ENCODE measurements at places on chromosomes 2 and 18.

DNA sequence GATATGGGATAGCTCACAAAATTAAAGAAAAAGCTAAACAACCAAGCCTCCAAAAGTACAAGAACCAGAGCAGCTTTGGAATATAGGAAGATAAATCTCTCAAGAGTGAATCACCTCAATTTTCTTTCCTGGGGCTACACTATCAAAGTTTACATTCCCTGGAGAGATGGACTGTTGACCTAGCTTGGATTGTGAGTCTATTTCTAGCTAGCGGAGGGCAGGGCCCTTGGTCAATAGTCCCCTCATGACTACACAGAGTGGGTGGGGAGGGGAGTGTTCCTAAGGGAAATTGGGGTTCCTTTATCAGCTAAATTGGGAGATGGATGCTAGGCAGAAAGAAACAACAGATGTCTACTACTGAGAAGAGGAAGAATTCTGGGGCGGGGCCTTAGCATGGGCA lies 29.9 kb upstream of the EIF2AK3 start:
- DNase-seq = no peak

GRCh38 chr2:191572319-191572718 lies 105.6 kb upstream of the NABP1 start:
- DNase-seq = no peak

DNA sequence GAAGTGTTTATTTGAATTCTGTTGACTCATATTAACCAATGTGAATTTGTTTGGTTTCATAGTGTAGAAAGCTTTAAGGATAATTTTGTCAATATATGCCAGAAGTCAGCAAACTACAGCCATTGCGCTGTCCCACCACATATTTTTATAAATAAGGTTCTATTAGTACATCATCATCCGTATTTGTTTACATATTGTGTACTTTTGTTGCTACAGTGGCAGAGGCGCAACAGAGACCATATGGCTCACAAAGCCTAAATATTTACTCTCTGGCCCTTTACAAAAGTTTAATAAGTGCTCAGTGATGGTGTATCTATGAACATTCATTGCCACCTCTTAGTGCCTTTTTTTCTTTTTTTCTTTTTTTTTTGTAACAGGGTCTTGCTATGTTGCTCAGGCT lies 6.4 kb downstream of the ERLEC1 start:
- DNase-seq = no peak

DNA sequence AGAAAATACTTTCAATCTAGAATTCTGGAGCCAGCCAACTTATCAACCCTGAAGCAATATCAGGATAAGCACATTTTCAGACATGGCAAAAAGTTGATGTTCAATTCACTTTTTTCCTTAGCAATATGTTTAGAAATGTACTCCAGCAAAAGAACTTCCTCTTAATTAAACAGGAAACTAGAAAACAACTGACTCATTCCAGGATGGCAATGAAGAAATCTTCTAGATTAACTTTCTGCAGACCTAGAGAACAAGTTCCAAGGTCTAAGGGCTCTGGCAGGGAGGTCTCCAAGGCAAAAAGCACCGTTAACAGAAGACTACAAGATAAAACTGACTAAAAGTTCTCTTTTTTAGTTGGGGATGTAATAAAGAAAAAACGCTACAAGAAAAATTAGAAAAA lies 69.2 kb upstream of the VWC2L start:
- DNase-seq = no peak

DNA sequence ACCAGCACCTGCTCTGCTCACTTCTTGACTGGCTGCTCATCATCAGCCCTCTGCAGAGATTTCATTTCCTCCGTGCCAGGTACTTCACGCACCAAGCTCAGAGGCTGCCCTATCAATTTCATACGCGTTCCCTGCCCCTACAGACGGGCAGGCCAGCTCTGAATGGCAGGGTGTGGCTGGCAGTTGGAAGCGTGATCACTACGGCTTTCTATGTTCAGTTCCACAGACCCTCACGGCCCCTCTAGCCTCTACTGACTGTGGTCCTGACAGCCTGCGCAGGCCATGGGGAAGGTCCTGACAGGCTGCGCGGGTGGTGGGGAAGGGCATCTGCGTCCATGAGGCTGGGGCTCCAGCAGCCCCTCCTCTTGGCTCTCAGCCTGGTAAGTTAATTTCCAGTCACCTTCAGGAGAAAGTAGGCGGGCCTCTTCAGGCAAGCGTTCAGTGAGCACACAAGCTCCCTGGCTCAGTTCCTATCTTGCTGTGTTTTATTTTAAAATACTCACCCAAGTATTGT lies 154.8 kb downstream of the ZNF236 start:
- no peak for DNase-seq

- DNase-seq = no peak
These were observed 265.4 kb upstream of the SPOPL start for GRCh38 chr2:138236142-138236541.

- DNase-seq = no peak
These were observed 58.4 kb upstream of the REL start for GRCh38 chr2:60822987-60823386.

- DNase-seq = no peak
These were observed 29.6 kb downstream of the THAP4 start for GRCh38 chr2:241607162-241607885.

DNA sequence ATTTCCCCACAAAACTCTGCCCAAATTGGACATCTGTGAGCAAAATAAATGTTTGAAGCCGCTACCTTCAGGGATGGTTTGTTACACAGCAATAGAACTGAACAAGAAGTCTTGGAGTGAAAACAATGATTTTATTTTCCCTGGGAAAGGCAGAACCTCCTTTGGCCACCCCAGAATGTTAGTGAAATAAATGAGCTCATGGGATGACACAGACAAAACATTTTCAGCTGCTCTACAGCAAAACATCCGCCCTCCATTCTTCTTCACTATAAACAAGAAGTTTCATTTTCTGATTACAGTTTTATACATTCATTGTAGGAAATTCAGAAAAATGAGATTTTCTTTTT lies 4.3 kb upstream of the EFHD1 start:
- no peak for DNase-seq

DNA sequence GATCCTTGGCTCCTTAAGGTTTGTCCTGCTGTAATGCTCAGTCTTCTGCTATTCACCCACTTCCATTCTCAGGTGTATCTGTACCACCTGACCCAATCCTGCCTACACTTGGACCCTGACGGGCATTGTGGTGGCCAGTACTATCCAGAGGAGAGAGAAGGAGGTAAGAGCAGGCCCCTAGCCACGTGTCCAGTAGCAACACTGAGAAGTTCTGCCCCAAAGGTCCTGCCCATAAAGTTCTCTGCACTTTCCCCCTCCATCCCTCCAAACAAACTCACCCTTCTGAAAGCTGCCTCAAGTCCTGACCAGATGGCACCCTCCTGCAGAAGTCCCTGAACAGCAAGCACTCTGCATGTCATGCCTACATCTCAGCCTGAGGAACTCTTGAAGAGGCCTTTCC lies 18.3 kb downstream of the TTC32 start:
- no peak for DNase-seq

DNA sequence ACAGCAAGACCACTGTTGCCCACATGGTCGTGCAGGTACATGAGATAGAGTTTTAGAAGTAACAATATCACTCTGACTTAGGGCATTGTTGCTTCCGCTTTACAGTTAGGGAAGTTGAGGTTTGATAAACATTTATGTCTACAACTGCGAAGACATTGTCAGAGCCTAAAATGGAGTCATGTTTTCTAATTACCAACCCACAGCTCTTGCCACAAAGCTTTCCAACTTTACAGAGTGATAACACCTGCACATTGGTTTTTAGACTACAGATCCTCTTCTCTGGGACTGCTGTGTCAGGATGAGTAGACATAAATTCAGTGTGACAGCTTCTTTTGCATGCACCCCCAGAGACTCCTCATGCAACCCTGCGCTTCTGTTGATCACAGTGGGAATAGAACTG lies 119.0 kb downstream of the FEZ2 start:
- no peak for DNase-seq

GRCh38 chr2:32591669-32592463 lies 36.0 kb upstream of the TTC27 start:
- no peak for DNase-seq

DNA sequence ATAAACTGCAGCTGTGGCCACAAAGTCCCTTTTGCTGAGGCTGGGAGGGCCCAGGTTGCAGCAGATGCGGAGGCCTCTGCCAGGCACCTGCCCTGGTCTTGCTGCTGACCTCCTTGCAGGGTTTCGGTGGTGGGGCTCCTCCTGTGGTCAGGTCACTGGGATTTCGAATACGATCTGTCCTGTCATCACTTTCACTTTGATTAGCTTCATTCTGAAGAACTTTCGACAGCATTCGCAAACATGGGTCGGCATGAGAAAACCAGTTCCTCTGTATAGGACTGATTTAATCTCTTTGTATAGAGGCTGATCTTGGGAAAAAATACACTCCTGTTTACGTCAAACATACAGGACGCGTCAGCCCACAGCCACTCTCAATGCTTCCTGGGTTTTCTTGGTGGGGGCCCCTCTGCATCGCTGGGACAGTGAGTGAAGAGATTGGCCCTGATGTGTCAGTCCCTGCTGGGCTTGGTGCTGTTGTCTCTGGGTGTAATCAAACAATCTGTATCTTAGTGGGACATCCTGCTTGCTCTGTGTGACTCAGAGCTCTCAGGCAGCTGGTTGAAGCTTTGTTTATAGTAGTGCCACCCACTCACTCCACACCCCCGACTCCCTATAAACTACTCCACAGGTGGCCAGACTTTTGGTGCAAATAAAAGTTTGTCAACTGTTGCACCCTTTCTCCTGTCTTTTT lies 209.4 kb upstream of the CXCR4 start:
- peak; percentile 86 for DNase-seq

DNA sequence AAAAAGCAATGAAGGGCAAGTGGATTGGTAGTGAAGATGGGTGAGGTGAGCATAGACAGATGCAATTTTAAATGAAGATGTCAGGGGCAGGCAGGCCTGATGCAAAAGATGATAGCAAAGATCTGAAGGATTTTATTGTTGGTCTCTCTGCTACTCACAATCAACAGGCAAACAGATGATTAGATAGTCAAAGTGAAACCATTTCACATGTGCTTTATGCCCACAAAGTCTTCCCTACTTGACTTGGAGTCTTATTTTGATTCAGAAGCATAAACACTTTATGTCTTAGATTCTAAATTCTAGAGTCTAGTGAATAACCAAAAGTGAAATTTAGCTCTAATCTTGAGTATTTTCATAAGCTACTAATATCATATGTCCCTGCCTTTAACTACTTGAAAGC lies 153.8 kb upstream of the HNRNPA3 start:
- DNase-seq = no peak

GRCh38 chr2:211930331-211930730 lies 608.3 kb downstream of the ERBB4 start:
- no peak for DNase-seq

GRCh38 chr2:120737340-120738101 lies 1.9 kb downstream of the GLI2 start:
- no peak for DNase-seq

GRCh38 chr2:138881126-138881525 lies 100.9 kb upstream of the NXPH2 start:
- no peak for DNase-seq

- no peak for DNase-seq
These were observed 176.4 kb downstream of the AGAP1 start for GRCh38 chr2:235669983-235670962.

DNA sequence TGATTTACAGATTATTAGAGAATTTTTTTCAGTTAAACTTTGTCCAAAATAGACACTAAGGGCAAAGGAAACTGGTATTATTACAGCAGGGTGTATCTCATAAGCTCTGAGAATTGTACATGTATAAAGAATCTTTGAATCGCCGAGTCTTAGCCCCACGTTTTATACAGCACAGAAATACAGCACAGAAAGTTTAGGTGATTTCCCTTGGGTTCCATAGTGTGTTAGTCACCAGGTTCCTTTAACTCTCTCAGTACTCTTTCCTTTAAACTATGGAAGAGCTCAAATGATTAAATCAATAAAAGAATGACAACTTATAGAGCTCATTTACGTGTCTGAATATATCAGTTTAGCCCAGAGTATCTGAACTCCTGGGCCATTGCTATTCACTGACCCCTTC lies 256.8 kb downstream of the NEDD4L start:
- no peak for DNase-seq

DNA sequence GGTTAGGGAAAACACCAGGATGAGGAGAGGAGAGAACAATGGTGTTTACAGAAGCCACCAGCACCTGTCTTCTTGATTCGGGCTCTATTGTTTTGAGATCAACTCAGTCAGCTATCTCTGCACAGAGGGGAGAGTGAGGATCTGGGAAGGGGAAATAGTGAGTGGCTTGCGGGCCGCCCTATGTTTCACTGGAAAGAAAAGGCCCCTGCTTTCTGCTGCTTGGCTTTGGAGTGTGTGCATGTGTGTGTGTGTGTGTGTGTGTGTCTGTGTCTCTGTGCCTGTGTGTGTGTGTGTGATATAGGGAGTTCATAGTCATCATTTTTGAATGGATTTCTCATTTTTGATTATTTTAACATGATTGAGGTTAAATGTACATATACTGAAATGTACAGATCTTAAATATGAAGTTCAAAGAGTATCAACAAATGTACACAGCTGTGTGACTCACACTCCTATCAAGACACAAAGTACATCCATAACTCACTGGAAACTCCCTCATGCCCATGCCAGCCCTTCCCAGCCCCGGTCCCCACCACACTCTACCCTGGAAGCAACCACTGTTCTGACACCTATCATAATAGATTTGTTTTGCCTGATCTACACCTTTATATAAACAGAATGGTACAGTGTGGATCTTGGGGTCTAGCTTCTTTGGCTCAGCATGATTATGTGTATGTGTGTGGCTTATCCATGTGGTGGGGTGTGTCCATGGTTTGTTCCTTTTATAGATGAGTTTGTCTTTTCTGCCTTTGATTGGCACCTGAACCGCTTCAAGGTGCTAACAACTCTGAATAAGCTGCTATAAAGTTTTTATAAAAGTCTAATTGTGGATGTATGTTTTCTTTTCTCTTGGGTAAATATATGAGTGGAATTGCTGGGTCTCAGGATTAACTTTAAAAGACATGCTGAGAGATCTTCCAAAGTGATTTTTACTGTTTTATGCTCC lies 258.3 kb downstream of the SETBP1 start:
- no peak for DNase-seq

GRCh38 chr2:10039658-10040410 lies 3.5 kb upstream of the KLF11 start:
- DNase-seq = no peak

GRCh38 chr2:46315103-46315890 lies 18.1 kb downstream of the EPAS1 start:
- DNase-seq = no peak

DNA sequence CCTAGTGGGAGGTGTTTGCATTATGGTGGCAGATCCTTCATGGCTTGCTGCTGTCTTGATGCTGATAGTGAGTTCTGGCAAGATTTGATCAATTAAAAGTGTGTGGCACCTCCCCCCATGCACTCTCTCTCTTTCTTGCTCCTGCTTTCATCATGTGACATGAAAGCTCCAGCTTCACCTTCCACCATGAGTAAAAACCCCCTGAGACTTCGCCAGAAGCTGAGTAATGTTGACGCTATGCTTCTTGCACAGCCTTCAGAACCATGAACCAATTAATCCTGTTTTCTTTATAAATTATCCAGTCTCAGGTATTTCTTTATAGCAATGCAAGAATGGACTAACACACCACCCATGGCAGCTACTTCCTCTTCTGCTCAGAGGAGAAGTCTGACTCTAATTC lies 2181.4 kb upstream of the PIK3C3 start:
- no peak for DNase-seq

GRCh38 chr2:192155511-192156118 lies 39.1 kb downstream of the TMEFF2 start:
- no peak for DNase-seq

All from T-helper 22 cell (primary cell).